ENCODE measurements at places on chromosomes 4 and X. TPM values are rescaled to one million over a fixed set of nuclear protein-coding genes. Genes with fewer than 3 reads are reported as not detected.
A peak's percentile ranks its signal among the peaks of the same experiment; 100 is the strongest.

DNA sequence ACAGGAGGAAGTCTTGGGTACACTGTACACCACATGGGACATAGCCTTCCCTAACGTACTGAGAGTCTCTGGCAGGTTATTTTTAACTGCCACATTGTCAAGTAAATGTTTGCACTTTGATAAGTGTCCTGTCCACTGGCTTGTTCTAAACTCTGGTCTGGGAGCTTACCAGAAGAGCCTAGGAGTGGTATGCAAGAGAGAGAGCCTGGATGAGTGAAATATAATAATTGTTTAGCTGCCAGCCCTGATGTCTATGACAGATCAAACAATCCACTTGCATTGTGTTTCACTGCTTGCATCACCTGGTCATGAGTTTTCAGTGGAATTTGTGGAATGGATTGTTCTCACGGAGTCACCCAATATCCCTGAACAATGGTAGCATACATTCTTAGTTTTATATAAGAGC, 91.6 kb downstream of the SHROOM3 start:
- DNase-seq, result no peak

GRCh38 chr4:54780149-54780495, 122.4 kb downstream of the KIT start:
- DNase-seq, result no peak

GRCh38 chr4:133151341-133151690, 2.2 kb downstream of the PCDH10 start:
- no peak for DNase-seq

- DNase-seq, result no peak
Observed at GRCh38 chr4:26088433-26088928, 174.5 kb downstream of the SMIM20 start.

DNA sequence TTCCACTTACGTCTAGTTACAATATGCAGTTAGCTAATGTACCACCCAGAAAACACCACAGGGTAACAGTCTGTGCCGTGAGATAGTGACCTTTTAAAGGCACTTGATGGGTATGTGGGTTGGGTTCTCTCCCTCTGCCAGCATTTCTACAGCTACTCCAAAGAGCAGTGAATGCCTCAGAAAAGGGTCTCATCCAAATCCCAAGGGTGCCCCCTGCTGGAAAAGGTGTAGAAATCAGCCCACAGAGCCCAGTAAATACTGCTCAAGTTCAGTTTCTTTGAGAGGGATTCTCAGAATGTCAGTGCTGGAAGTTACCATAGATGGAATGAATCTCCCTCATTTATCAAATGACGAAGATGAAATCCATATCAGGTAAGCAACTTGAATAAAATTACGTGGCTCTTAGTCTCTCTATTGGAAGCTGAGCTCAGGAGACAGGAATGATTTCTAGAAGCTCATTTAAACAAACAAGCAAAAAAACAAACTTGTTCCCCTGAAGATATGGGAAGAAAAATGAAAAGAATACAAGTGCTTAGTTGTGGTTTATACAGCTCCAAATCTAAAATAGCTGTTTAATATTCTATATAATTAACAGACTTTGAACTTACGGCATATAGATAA, 9.5 kb downstream of the RNF175 start:
- DNase-seq, result peak; percentile 36

GRCh38 chr4:152399246-152399645, 136.6 kb downstream of the FBXW7 start:
- DNase-seq, result no peak

DNA sequence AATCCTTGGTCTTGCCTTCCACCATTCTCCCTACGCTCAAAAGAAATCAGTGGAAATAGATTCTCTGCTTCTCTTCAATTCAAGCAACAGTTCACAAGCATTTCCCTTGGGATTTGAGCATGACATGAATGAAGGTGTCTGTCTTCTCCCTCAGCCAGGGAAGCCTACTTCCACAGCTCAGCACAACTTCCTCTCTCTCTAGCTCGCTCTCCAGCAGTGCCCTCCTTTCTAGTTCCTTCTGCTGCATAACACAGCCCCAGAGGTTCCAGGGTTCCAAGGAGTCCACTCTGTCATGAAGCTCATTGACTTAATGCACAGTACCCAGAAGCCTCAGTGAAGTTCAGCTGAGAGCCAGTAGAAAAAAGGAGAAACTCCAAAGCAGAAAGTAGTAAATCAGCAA, 81.3 kb downstream of the PLS3 start:
- no peak for DNase-seq

DNA sequence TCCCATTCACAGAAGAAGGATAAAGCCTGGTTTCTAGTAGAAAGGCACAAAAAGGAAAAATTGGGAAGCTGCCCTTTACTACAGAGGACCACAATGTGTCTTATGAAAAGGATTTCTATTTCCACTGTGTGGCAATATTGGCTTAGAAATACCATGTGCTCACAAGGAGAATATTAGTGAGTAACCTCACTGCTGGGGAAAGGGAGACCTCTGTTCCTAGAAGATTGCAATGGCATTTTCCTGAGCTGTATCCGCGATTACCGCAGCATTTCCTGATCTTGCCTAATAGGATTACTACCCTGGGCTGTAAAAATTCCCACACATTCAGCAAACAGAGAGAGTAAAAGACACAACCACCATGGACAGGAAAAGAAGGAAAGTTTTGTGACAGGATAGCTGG, 308.8 kb upstream of the TECRL start:
- no peak for DNase-seq

- DNase-seq, result no peak
Observed at GRCh38 chr4:59814402-59815010, 1385.6 kb upstream of the ADGRL3 start.

SMIM10L2A gene
- 2.2 TPM for polyA plus RNA-seq

USP17L25 gene
- not detected for polyA plus RNA-seq

SERTM2 gene
- polyA plus RNA-seq, result 0.28 TPM

TEX13D gene
- polyA plus RNA-seq, result not detected

MAPK10 gene
- polyA plus RNA-seq, result 3.3 TPM

PAGE2B gene
- polyA plus RNA-seq, result 0.29 TPM

ERCC6L gene
- polyA plus RNA-seq, result 1.7 TPM

ADH1C gene
- polyA plus RNA-seq, result 5.9 TPM

SCML2 gene
- polyA plus RNA-seq, result 6.1 TPM

HS3ST1 gene
- 0.05 TPM for polyA plus RNA-seq
